IPS-NIHi11 (cell line): ENCODE measurements at places on chromosomes 7 and 10.

DNA sequence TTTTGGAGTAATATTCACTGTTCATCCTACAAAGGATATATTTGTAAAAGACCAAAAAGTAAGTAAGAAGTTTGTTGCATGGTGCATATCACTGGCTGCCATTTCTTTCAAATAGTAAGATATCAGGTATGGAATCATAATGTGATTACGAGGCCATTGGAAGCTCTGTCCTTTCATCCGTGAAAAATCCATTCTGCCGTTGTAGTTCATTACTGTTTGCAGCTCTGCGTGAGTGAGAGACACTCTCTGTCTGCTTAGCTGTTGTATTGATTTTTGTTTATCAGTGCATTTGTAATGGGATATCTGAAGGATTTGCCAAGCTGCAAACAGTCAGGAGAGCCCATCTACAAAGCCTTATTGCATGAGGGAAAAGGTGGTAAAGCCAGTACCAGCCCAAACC, 44.1 kb upstream of the SLC39A12 start:
- no peak for DNase-seq

GRCh38 chr10:116043861-116044260, 229.1 kb downstream of the GFRA1 start:
- no peak for DNase-seq

- DNase-seq = no peak
These were observed 143.3 kb downstream of the HDAC9 start for GRCh38 chr7:18638594-18639452.

DNA sequence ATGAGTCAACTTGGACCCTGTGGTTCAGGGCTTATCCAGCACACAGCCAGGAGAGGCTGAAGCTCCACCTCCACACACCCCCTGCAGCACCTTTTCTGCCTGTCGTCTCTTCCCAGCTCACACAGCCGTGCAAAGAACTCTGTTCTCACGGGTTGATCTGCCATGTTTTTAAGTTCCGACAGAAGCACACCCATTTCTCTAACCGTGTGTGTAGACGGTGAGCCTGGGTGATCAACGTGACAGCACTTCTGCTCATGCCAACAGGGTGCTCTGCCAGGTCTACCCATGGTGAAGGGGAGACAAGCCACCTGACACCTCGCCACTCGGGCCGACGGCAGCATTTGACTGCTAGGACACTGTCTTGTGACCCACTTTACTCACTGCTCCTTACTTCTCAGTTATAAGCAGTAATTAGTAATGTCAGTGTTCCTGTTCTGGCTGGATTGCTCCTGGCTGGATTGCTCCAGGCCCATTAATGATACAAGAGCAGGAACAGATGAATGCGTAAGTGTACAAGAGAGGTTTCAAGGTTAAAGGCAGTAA, 90.5 kb downstream of the RNF216 start:
- DNase-seq = no peak

DNA sequence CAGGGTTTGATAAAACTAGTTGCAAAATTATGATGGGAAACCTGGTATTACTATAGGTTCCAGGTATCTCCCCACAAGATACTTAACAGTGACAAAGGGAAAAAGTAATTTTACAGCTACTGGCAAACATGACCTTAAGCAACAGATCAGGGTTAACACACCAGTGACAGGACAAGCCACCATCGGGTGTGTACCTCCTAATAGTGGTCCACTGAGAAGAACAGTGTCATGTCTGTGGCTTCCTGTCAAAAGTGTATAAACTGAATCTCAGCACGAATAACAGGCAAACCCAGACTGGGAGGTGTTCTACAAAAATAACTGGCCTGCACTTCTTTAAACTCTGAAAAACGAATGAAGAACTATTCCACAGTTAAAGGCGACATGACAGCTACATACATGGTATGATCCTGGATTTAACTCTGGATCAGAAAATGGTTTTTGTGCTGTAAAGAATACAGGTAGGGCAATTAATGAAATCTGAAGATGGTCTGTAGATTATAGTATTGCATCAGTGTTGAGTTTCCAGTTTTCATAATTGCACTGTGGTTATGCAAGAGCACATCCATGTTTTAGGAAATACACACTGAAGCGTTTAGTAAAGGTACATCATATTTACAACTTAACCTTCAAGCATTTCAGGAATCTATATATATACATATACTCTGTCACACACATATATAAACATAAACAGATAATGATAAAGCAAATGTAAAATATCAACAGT, 32.0 kb upstream of the ARMS2 start:
- DNase-seq = no peak

GRCh38 chr10:22433875-22434274, 88.6 kb downstream of the SPAG6 start:
- no peak for DNase-seq

DNA sequence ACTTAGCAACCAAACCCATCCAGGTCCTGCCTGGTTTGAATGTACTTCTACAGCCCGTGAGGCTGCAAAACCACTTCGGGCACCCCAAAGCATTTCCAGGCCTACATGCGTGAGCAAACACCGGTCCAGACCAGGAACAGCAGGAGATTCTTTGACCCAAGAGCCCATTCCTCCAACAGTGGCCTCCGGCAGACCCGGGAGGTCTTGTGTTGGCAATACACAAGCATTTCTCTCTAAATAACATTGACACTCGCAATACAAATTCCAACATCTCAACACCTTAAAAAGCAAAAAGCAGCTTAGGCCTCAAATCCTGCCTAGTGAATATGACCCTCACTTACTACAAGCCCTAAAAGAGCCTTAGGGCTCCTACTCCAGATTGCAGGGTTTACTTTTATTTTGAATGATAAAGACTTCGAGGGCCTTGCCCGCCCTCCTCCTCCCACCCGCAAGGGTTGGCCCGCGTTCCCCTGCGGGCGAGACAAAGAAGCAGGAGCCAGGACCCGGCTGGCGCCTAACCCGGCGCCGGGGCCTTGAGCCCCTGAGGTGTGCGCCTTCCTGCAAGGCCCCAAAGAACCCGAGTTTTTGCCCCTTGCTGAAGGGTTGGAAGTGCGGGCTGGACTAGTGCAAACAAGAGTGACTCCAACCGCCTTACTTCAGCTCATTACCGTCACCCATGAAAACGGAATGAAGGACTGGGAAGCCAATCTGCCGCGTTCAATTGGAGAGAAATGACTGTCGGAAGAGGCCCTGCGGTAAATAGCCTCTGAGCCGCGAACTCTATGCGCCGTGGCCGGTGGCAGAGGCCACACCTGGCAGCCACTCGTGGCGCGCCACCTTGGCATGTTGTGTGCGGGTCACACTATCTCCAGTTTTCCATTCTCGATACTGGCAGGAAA, 3.4 kb upstream of the DLX6 start:
- no peak for DNase-seq

DNA sequence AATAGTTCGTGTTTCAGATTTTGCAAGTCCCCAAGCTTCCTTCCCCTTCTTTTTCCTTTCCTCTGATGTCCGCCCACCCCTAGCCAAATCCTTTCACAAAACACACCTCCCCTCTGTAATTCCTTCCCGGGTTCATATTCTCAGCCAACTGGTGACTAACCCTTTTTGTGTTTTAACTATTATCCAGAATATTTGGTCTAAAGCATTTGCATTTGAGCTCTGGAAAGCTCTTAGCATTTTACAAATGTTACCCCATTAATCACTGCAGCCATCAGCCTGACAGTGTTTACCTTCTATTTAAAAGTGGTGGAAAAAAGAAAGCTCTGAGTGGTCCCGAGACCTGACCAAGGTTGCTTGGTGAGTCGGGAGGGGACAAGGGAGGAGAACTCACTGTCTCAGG, 139.0 kb downstream of the CREB5 start:
- no peak for DNase-seq

DNA sequence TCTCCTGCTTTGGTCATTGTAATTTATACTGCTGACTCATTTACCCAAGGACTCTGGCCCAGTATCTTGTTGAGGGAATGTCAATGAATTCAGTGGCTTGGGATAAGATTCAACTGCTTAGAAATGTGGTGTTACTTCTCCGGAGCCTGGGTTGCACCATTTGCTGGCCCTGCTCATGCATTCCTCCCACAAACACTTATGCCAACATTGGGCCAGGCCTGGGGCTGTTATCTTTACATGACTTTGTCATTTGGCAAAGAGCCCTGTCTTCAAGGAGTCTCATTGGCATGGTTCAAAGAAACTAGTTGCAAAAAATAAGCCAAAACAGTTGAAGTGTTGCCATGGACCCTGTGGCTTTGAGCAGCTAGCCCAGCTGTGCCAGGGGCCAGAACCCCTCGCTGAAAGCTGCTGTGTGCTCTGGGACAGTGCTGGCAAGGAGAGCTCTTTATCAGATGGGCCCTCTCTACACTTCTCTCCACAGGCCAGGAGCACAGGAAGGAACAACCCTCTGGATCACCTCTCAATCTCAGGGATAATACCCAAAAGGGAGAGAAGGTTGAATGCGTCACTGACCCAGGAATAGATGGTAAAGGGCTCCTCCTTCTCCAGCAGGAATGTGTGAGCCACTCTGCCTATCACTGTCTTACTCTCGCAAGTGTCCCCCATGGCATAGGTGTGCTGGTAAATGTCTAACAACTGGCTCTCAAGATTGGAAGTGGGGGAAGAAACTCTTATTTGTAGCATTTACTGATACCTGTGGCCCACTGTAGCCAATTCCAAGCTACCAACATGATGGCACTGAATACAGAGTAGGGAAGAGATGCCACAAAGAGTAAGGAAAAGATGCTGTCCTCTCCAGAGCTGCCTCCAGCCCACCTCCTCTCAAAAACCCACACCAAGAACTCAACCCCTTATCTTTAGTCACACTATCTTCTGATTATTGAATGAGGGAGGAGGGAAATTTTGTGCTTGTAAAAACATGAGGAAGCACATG, 23.5 kb upstream of the PDE1C start:
- no peak for DNase-seq

GRCh38 chr10:10222304-10222841, 795.3 kb upstream of the CELF2 start:
- no peak for DNase-seq

DNA sequence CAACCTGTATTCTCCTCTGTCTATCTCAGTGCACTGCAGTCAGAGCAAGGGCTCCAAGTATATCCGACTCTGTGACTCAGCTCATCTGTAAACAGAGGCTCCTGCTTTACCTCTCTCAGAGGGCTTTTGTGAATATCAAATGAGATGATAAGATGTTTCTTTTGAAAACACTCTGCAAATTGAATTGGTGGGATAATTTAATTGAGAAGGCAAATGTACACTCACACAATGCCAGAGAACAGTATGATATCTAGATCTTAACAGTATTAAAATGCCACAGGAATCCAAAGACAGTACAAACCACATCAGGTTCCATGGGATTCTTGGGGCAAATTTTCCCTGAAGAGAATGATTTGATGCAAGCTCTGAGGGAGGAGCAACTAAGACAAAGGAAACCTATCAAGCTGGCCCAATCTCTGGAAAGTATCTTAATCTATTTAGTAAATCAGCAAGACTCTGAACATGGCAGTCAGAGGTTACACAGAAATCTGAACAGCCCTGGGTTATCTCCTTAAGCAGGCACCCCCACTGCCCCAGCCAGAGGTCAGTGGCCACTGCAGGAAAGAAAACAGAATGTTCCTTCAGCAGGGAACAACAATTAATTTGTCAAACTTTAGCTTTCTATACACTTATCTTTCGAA, 45.9 kb downstream of the DOCK4 start:
- no peak for DNase-seq

DNA sequence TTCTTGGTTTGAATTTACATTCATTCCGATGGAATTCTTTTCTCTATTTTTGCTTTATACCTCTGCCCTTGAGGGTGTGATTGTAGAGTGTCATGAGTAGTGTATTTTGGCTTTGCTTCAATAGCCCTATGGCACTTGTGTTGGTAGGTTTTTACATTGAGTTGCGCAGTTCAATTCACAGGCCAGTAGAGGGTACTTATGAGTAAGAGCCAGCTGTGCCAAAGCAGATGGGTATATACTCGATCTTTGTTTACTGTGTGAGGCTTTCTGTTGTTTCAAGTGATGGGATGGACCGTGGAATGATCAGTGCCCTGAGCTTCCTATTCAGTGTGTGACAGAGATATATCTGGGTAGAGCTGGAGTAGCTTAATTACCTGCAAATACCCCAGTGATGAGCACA, 4.3 kb upstream of the AKR1C3 start:
- DNase-seq = peak; percentile 18

- DNase-seq = no peak
These were observed 139.9 kb upstream of the ZNF438 start for GRCh38 chr10:31171402-31172083.

GRCh38 chr7:156781972-156782371, 111.0 kb downstream of the LMBR1 start:
- no peak for DNase-seq

- DNase-seq = peak; percentile 23
These were observed 9.9 kb downstream of the FAM204A start for GRCh38 chr10:118332236-118332635.

DNA sequence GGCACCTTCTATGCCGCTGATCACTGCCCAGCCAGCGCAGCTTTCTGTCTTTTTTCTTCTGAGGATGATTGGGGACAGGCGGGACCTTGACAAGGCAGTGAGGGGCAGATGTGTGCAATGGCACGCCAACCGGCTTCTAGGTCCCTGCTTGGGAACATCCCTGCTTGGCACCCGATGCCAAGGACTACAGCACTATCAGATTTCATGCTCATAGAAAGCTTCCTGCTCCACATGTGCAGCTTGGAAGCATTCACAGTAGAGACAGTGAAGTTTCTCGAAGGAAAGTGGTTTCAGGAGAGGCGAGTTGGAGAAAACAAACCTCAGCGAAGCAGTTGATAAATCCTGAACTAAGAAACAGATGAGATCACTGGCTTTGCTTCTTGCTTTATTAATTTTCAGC, 267.5 kb upstream of the HABP2 start:
- DNase-seq = no peak

DNA sequence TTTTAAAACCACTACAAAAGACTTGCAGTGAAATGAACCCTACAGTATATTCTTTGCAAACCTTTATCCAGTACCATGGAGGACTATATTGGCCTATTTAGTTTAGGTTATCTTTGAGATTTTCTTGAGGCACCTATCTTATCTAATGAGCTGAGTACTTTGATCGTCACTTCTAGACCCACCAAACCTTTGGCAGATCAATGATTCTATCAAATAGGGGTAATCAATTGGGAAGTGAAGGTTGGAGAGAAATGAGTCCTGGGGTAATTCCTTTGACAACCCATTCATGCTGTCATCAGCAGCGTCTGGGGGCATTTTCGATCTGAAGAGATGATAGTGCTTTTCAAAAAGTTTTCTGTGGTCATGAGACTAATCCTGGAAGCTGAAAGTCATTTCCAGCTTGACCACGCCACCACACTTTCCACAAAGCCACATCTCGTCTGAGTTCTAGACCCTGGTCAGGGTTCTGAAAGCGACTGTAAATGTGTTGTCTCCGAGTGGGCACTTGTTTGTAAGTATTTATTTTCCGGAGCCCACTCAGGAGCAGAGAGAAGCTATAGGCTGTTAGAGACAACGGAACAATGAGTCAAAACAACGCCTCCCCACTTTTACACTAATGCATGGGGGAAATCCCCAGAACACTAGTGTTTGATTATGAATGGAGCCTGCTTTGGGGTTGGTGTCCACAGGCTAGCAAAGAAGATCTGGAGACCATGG, 4.8 kb downstream of the EGR2 start:
- no peak for DNase-seq

GRCh38 chr10:116611153-116611545, 9.6 kb upstream of the PNLIPRP2 start:
- no peak for DNase-seq

GRCh38 chr7:157014635-157015555, 4.4 kb upstream of the MNX1 start:
- DNase-seq = no peak
